ENCODE measurements at places on chromosomes 1 and 21.

DNA sequence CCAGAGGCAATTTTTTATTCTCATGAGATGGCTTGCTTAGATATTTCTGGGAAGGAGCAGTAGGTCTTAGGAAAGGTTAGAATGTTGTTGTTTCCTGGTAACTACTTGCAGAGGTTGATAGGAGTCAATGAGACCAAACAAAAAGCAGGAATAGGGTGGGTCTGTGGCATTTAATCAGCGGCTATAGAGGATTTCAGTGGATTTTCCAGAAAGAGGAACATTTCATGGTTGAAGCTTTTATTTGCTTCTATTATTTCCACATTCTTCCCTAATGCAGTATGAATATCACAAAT lies 111.3 kb upstream of the PALMD start:
- DNase-seq = no peak

DNA sequence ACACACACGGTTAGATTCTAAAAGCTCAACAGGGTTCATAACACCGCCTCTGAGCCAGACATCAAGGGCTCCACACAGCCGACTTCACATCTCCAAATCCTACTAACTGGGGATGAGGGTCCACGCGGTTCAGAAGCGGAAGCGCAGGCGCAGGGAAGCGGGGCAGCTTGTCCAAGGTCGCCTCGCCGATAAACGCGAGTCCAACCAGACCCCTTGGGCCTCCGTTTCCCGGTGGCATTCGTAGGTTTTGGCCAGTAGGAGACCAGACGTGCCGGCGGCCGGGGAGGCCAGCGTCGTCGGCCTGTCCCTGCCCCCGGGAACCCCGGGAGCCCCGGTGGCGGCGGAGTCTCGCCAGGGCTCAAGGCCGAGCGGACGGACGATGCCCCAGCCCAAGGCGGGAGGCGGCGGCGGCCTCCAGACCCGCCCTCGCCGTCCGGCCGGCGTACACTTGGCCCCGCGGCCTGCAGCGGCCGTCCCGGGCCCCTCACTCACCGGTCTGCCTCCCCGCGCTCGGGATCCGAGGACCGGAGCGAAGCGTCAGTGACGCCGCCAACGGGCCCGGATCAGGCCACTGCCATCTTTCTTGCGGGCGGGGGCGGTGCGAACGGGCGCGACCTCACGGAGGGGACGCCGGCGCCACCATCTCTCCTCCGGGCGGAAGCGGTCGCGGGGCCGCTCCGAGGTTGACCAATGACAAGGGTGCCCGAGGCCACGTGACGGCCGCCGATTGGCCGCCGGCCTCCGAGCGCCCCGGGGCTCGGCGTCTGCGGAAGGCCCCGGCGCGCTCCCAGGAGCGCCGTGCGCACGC lies at the start of gene SDF4:
SDF4 (minus strand) TSS at position 602 of the 808 bp plus-strand sequence. CDS start 3,229 bp downstream, outside the sequence.
- peak; percentile 74 for DNase-seq

DNA sequence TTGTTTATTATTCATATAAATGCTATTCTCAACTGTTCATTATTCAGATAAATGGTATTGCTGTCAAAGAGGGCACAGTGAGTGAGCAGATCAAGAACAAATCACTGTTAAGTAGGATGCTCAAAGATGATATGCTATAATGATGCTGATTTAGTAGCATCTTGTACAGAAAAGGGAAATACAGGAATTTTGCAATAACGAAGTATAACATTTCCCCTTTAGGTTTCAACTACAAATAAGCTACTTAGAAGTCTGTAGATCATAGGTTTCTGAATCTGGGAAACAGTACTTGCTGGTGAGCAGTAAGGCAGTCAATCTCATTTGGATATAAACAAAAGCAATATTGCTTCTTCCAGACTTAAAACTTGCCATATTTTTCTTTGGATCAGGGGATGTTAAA lies 27.3 kb upstream of the RCOR3 start:
- no peak for DNase-seq

- DNase-seq = no peak
These were observed 496.9 kb downstream of the NEGR1 start for GRCh38 chr1:71785450-71785849.

DNA sequence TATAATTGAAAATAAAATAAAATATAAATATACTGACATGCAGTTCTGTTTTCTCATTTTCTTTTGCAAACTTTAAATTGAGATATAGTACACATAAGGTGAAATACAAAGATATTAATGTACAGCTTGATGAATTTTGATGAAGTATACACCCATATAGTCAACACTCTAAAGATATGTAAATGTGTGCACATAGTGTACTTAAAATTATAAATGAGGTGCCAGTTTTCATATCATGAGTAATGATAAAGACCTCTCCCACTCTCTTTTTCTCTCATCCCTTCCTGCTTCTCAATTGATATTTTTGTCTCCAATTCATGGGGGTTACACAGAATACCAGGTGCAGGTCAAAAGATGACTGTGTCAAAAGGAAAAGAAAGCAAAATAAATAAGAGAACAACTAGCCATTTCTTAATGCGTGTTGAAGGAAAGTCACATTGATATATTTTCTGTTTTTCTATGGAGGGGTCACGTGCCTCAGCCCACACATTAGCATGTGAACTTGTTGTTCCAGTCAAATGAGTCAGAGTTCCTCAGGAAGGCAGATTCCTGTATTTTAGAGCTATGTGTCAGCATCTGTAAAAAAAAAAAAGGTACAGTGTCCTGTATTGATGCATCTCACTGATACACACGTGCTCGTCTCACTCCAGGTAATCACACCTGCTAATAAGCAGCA lies 64.3 kb upstream of the HOOK1 start:
- DNase-seq = no peak

- no peak for DNase-seq
These were observed 19.0 kb downstream of the CYP4B1 start for GRCh38 chr1:46817814-46818213.

GRCh38 chr1:158506369-158506987 lies 34.5 kb downstream of the OR10R2 start:
- no peak for DNase-seq

- no peak for DNase-seq
These were observed 32.8 kb upstream of the SLC45A1 start for GRCh38 chr1:8285103-8285502.

DNA sequence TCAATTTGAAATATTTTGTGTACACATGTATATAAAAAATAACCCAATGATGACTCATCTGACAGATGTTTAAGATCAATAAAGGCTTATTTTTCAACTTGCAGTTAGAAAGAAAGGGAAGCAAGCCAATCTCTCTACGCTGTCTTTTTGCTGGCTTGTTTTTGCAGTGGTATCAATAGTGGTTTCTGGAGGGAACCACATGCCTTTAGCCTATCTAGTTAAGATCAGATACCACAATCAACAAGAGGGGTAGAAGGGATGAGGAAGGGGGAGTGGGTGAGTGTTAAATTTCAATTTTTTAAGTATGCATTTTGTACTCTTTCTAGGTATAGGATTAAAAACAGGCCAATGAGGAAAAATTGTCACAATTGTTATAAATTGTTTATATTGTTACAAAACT lies 276.2 kb downstream of the KCNH1 start:
- no peak for DNase-seq

DNA sequence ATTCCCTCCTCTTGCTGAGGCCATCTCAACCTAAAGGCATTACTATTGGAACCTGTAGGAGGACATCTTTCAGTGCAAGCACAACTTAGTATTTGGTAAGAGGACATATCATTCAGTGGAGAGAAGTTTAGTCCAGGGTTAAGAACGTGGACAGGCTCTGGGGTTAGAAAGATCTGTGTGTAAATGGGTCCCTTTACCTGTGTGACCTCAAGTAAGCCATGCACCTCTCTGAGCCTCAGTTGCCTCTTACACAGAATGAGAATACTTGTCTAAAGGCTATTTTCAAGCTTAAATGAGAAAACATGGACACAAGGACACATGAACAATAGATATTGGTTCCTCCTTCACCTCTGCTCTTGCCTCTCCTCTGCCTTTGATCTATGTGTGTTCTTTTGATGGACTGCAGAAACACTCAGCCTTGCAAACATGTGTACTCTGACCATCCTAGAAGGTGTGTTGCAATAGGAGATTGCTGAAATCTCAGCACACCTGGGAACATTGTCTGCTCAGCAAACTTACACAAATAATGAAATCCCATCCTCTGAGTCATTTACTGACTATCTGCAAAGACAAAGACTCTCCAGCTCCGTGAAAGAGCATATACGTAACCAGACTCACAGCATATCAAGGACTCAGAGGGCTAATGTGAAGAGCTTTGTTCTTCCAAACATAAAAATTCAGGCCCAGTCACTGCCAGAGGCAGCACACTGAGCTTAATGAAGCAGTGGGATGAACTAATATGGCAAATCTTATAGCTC lies 143.8 kb downstream of the DAB1 start:
- DNase-seq = no peak

DNA sequence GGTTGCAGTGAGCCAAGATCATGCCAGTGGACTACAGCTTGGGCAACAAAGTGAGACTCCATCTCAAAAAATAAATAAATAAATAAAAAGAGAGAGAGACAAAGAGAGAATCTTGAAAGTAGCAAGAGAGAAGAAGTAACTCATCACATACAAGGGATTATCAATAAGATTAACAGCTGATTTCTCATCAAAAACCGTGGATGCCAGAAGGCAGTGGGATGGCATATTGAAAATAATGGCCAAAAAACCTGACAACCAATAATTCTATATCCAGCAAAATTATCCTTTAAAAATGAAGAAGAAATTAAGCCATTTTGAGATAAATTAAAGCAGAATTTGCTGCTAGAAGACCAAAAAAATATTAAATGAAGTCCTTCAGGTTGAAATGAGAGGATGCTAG lies 35.7 kb downstream of the KLHDC7A start:
- no peak for DNase-seq

DNA sequence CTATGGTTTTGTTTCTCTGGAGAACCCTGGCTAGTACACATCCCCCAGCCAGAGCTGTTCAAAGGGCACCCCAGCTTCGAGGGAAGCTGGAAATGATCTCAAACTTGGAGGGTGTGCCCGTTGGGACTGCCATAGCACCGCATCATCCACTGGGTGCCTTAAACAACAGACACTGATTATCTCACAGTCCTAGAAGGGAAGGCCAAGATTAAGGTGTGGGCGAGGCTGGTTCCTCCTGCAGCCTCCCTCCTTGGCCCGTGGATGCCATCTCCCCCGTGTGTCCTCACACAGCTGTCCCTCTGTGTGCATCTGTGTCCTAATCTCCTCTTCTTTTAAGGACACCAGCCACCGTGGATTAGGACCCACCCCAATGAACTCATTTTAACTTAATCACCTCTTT lies 4.2 kb upstream of the IBA57 start:
- no peak for DNase-seq

- DNase-seq = no peak
These were observed 64.1 kb downstream of the LRRC8D start for GRCh38 chr1:89884718-89885596.

- no peak for DNase-seq
These were observed 13.4 kb downstream of the KCNE1 start for GRCh38 chr21:34498623-34499022.

DNA sequence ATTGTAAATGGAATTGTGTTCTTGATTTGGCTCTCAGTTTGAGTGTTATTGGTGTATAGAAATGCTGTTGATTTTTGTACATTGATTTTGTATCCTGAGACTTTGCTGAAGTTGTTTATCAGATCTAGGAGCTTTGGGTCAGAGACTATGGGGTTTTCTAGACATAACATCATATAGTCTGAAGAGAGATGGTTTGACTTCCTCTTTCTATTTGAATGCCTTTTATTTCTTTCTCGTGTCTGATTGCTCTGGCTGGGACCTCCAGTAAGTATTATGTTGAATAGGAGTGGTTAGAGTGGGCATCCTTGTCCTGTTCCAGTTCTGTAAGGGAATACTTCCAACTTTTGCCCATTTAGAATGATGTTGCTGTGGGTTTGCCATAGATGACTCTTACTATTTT lies 39.1 kb upstream of the ANGPTL1 start:
- no peak for DNase-seq

DNA sequence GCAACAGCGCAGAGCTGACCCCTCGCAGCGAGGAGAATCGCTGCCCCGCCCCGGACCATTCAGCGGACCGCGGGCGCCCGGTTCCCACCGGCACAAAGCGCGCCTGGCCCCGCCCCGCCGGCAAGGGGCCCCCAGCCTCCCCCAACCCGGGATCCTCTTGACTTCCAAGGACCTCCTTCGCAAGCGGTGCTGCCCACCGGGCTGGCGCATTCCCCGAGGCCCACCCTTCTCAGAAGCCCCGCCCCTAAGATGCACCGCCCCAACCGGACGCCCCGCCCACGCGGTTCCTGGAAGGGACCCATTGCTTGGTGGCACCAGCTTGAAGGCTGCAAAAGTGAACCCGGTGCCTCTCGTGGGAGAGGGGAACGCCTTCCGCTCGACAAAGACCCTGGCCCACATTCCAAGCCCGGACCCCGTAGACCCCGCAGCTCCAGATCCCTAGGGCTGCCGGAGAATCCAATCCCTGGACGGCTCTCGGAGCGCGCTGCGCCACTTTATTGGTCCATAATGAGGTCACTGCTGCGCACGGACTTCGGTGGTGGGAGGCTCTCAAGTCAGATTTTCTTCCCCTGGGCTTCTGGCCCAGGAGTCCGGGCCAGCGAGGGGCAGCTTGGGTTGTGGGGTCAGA lies 2.0 kb downstream of the HES3 start:
- DNase-seq = peak; percentile 87

GRCh38 chr1:21255284-21255942 lies 34.9 kb downstream of the ECE1 start:
- peak; percentile 93 for DNase-seq

DNA sequence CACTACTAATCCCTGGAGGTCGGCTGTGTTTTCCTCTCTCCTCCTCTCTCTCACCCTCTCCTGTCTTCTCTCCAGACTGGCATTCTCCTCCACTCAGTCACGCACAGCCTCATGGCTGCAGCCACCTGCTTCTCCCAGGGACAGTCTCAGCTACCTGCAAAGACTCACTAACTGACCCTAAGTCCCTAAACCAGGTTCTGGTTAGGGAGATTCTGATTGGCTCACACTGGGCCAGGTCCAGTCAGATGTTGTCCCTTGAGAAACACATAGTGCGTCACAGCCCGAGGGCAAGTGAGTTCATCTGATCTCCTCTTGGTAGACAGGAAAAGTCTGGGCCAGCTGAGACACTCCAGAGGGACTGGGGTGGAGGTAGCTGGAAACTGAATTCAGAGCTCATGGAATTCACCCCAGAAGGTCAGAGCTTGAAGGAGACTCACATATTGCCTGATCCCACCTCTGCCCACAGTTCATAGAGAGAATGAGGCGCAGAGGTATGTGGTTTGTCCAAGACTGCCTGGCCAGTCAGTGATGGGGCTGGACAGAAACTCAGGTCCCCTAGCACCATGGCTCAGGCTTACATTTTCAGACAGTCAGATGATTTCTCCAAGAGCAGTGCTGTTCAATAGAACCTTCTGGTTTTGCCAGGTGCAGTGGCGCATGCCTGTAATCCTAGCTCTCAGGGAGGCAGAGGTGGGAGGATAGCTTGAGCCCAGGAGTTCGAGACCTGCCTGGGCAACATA lies 40.4 kb upstream of the RPL11 start:
- DNase-seq = no peak

GRCh38 chr1:17553975-17554700 lies 14.6 kb downstream of the ARHGEF10L start:
- DNase-seq = no peak

Data from NCI-H1694 (cell line).